ENCODE measurements at places on chromosomes 7 and 10.

DNA sequence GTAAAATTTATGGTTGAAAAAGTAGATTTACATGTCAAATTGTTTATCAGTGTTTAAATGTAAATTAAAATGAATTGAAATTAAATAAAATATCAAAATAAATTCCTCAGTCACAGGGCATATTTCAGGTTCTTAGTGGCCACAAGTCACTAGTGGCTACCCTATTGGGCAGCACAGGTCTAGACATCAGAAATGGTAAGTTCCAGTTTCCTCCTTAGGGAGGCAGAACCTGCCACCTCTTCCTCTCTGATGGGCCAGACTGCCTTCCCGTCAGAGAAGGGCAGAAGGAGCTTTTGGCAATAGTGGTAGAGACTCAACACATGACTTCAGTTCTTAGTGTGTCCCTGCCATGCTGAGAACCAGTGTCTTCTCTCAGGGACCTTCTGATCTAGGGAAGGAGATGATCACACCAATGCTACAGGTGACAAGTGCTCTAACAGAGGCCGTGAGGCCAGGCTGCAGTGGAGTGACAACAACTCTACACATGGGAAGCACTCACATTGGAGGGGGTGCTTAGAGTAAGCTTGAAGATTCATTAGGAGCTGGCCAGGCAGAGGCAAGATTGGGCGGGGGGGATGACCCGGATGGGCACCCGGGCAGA is 14.4 kb upstream of the PCBD1 start:
- DNase-seq = no peak

GRCh38 chr7:23021596-23021995 is 7.7 kb upstream of the HYCC1 start:
- DNase-seq = no peak

DNA sequence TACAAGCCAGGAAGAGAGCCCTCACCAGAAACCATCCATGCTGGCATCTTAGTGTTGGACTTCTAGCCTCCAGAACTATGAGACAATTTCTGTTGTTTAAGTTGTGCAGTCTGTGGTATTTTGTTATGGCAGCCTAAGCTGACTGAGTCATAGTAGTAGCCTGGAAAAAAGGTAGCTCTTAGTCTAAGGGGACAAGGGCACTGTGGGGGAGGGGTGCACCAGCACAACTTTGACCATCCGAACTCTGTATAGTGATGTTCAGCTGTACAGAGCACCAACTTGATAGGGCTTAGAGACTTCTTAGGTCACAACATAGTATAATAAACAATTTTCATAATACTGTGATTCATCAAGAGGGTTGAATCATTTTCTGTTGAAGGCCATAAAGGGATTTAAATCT is 14.3 kb downstream of the EIF4EBP2 start:
- peak; percentile 92 for DNase-seq

- DNase-seq = peak; percentile 98
These were observed 9.1 kb downstream of the CREB3L2 start for GRCh38 chr7:137992550-137993394.

GRCh38 chr10:13146379-13146778 is 15.0 kb upstream of the MCM10 start:
- peak; percentile 50 for DNase-seq

GRCh38 chr10:6270951-6271350 is 68.2 kb downstream of the PFKFB3 start:
- DNase-seq = no peak

- DNase-seq = no peak
These were observed 201.7 kb upstream of the ADARB2 start for GRCh38 chr10:1939016-1939415.

GRCh38 chr10:120927352-120927751 is 76.2 kb downstream of the WDR11 start:
- no peak for DNase-seq

GRCh38 chr7:103593691-103594090 is 147.7 kb upstream of the SLC26A5 start:
- no peak for DNase-seq

GRCh38 chr7:44142028-44142427 is 896 bp upstream of the MYL7 start:
- DNase-seq = no peak

- DNase-seq = no peak
These were observed 23.5 kb downstream of the GNG11 start for GRCh38 chr7:93945083-93945482.

- DNase-seq = peak; percentile 37
These were observed 27.7 kb downstream of the ZNF775 start for GRCh38 chr7:150406567-150407421.
